Mammary microvascular endothelial cell (primary cell): ENCODE measurements at places on chromosomes 16 and 17. TPM values are rescaled to one million over a fixed set of nuclear protein-coding genes. Genes with fewer than 3 reads are reported as not detected.

The VAT1 gene
- 810 and 880 TPM in 2 replicates for total RNA-seq

The HOXB2 gene
- 11.6 and 16.8 TPM in 2 replicates for total RNA-seq

The SRL gene
- 0.07 and 0.20 TPM in 2 replicates for total RNA-seq

The DRC3 gene
- 0.84 and 1.6 TPM in 2 replicates for total RNA-seq

The KRTAP2-2 gene
- not detected in 2 replicates for total RNA-seq

The PRKCB gene
- total RNA-seq, result not detected in 2 replicates

The KREMEN2 gene
- total RNA-seq, result not detected in 2 replicates

The KRTAP9-4 gene
- not detected in 2 replicates for total RNA-seq

The AHSP gene
- not detected in 2 replicates for total RNA-seq

The RSAD1 gene
- total RNA-seq, result 21.6 and 21.8 TPM in 2 replicates

The TMC7 gene
- total RNA-seq, result 1.5 and 2.5 TPM in 2 replicates

The SLFN14 gene
- not detected in 2 replicates for total RNA-seq

The TGFB1I1 gene
- 78.3 and 96.0 TPM in 2 replicates for total RNA-seq

The KRTAP4-1 gene
- total RNA-seq, result not detected in 2 replicates

The NOXO1 gene
- 1.00 TPM in 1 of 2 replicates, not detected in the other for total RNA-seq

The CPSF4L gene
- total RNA-seq, result not detected in 2 replicates

The SULT1A1 gene
- total RNA-seq, result 4.7 and 6.5 TPM in 2 replicates

The MARVELD3 gene
- total RNA-seq, result not detected in 2 replicates
